ENCODE measurements at places on chromosomes 6 and 20.

DNA sequence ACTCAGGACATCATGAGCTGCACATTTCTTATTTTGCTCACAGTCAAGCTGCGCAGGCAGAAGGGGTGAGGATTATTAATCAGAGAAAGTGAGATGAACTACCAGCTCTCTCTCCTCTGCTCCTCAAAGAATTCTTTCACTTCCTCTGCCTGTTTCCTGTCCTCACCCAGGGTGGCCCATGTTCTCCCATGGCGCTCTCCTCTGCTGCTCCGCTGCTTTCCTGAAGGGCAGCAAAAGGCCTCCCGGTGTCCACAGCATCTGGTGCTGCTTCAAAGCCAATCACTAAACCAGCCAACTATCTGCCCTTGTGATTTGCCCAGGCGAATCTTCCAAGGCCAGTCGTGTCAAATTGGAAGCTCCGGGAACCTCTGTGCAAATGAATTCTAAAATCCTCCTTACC lies 324.2 kb downstream of the TPBG start:
- DNase-seq: no peak

DNA sequence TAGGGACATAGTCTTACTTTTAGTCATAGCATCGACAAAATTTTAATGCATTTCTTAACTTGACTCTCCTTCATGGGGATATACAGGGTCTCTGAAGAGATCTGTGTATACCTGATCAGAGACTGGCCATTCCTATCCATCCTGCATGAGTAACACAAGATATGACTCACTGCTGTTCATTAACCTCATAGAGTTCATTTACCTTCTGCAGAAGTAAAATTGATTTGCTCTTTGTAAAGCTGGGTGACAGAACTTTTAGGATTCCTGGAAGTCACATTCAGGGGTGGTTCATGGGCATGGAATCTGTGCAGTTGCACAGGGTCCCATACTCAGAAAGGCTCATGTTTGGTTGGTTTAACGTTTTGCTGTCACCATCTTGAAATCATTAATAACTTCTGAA lies 53.2 kb downstream of the PDE7B start:
- DNase-seq: no peak

DNA sequence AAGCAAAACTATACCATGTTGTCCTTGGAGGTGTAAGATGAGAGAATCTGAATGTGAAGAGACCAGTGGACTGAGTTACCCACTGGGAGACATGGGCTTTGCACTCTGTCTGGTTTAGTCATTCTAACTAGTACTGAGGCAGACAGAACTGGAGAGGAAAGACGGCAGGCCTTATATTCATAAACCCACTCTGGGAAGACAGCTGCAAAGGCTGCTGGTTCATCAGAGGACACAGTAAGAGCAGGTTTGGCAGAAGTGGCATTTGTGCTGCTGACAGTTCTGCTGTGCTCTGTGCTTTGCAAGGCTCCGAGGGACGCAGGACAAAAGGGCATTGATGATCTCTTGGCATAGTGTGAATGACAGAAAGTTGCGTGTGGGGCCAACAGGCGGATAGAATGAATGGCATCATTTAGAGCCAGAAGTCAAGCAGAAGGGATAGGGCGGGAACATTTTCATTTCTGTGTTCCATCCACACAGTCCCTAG lies 142.3 kb upstream of the TENT5A start:
- DNase-seq: no peak

DNA sequence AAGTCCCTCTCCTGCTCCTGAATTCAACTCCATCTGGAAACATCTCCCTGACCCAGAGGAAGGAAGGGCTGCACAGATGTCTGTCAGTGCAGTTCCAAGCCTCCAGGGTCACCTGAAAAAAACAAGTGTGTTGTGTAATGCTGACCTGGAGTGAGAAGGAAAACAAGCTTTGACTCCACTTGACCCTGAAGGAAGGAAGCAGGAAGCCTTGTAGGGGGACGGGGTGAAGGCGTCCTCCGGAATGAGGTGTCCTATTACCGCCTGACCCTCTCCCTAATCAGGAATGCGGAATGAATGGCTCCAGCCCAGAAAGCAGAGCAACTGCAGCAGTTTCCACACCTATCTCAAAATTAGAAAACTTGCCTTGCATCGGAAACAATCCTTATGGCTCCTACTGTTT lies 13.9 kb upstream of the ADGRF5 start:
- DNase-seq: no peak

DNA sequence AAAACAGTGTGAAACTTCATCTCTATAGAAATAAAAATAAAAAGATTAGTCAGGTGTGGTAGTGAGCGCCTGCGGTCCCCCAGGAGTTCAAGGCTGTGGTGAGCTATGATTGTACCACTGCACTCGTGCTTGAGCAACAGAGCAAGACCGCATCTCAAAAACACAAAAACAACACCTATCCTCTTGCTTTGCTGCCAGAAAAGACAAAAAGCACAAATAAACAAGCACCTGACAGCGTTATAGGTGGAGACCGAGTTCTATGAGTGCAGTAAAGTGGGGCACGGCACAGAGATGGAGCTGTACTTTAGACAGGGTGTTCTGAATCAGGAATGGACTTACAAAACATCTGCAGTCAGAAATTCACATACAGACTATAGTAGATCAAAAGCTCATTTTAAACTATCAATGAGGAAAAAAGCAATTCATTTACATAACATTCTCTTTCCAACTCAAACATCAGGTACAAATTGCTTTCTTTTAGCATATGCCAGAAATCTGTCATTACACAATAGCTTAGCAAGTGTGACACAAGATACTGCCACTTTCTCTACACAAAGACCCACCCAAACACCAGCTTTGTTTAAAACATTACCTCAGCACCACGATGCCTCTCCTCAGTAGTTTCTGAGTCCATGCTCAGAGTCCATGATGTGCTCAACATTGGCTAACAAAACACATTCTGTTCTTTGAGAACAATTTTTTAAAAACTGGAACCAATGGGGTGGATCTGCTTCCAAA lies 10.1 kb downstream of the EZR start:
- DNase-seq: no peak

DNA sequence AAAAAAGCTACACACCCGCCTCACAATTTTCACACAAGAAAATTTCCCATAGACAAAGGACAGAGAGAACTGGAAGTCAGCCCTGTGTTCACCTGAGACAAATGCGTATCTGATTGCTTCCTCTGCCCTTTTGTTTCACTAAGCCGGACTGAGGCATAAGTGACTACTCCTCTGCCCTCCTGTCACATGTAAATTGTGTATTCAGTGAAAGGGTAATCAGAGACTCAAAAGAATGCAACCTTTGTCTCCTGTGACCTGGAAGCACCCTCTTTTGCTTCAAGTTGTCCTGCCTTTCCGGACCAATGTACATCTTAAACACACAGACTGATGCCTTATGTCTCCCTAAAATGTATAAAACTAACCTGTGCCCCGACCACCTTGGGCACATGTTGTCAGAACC lies 483.8 kb upstream of the EYS start:
- no peak for DNase-seq
